Eye (tissue), 1 donor: ENCODE measurements at places on chromosomes 5 and 9.

- DNase-seq = no peak
Measured at GRCh38 chr5:158792976-158793375, 306.7 kb downstream of the EBF1 start.

GRCh38 chr5:172207511-172207910 is 13.5 kb downstream of the EFCAB9 start:
- no peak for DNase-seq

- DNase-seq = no peak
Measured at GRCh38 chr5:146510559-146511125, 5.3 kb downstream of the GPR151 start.

- no peak for DNase-seq
Measured at GRCh38 chr5:81207009-81207408, 26.1 kb upstream of the CKMT2 start.

DNA sequence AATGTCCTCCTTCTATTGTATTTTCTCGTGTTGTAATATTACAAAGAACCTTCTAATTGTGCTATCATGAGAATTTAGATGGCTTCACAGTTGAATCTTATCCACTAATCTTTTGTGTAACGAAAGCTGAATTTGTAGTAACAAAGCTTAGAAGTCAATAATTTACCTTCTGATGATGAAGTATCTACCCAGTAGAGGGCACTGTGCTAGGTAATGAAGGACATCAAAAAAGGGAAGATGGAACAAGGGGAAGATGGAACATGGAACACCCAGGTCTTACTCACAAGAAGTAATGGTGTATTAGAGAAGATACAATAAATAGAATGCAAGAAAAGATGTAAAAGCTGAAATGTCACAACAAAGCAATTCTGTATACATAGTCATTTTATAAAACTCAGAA is 131.0 kb upstream of the CCNG1 start:
- no peak for DNase-seq

DNA sequence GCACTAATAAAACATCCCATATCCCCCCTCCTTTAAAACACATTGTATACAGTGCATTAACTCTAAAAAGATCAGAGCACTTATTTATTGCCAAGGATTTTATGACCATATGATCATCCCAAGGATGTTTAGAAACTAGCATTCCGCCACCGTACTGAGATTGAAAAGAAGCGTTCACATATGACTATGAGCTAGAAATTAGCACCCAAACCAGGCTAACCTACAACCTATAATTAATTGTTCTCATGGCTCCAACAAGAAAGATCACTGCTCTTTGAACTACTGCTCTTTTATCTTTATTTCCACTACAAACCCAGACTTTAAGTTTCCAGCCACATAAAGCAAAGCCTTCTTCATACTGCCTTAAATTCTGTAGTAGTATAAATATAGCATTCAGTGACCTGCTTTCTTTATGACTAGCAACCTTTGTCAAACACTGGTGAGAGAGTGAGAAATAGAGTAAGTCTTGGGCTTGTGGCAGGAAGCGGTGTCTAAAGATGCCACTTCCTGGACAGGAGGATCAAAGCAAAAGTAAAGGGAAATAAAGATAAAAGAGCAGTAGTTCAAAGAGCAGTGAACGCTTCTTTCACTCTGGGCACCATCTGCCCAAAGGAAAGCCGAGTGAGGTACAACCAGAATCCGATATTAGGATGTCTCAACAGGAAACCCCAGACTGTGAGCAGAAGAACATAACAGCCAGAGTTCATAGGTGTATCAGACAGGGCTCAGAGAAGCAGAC is 151.1 kb upstream of the ERCC6L2 start:
- DNase-seq = no peak

- no peak for DNase-seq
Measured at GRCh38 chr9:18910916-18911315, 122.1 kb downstream of the SAXO1 start.
